ENCODE measurements at places on chromosomes 5 and 9.

DNA sequence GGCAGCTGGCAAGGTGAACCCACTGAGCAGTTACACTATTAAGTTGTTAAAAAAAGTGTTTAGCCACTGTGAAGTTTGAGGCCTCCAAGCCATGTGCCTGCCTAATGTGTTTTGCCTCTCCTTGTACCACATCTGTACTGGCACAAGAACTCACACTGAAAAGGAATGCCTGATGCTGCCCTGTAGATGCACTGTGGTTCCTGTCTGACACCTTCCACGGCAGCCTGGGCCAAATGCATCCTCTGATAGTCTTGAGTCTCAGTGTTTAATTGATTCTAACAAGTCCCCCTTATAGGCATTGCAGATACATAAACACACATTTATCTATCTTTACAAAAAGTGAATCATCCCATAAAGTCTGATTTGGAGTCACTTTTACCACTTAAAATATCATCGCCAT is 169.9 kb downstream of the TTC39B start:
- DNase-seq: no peak

DNA sequence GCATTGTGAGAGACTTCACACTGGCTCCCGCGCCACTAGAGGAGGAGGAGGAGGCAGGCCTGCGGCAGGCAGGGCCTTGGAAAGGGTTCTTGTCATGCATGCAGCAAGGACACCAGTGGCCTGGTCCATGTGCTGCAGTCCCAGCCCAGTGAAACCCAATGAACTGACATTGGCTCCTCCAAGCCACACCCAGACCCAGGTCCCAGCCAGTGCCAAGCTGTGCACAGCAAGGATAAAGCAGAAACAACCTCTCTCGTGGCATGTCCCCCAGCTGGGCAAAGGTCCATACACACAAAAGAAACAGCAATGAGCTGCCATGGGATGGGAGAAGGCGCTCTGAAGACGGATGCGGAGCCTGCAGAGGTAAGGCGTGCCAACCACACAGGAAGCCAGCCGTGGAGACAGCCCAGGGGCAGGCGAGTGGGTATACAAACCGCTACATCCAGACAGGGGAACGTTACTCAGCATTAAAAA is 89.2 kb downstream of the SEMA4D start:
- no peak for DNase-seq

DNA sequence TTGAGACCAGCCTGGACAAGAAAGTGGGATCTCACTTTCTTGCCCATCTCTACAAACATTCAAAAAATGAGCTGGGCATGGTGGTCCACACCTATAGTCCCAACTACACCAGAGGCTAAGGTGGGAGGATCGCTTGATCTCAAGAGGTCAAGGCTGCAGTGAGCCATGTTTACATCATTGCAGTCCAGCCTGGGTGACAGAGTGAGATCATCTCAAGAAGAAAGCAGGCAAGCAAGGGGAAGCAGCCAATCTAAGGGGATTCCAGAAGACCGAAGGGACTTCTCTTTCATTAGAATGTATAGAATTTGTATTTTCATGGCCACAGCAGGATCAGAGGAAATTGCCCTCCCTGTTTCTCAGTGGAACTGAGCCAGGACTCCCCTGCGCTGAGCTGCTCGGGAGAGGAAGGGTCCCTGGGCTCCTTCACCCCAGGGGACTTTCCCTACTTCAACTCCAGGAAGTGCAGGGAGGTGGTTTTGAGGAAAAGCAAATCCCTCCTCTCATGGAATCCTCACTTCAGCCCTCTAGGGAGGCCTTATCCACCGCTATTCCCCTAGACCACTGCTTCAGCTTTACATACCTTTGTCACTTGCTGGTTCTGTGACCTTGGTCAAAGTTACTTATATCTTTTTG is 12.1 kb downstream of the WWC1 start:
- no peak for DNase-seq

DNA sequence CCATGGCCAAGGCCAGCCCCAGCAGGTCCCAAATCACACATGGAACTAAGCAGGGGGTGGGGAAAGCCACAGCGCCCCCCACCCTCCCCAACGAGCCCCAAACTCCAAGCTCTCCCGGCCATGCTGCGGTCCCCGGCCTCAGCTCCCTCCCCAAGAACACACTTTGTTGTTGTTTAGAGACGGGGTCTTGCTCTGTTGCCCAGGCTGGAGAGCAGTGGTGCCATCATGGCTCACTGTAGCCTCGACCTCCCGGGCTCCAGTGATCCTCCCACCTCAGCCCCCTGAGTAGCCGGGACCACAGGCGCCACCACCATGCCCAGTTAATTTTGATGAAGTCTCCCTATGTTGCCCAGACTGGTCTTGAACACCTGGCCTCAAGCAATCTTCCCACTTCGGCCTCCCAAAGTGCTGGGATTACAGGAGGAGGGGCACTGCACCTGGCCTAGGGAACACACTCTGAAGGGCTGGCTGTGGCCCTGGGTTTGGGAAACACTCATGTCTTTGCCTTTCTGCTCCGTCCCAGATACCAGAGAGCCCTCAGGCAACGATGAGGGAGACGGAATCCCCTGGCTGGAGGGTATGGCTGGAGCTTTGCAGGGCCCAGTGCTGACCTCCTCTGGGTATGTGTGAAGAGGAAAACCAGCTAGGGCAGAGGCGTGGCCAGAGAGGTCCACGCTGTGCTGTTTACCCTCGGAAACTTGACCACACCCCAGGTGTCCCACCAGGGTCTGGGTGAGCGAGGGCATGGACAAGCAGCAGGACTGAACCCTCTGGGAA is 53.2 kb upstream of the UBAC1 start:
- DNase-seq: no peak

DNA sequence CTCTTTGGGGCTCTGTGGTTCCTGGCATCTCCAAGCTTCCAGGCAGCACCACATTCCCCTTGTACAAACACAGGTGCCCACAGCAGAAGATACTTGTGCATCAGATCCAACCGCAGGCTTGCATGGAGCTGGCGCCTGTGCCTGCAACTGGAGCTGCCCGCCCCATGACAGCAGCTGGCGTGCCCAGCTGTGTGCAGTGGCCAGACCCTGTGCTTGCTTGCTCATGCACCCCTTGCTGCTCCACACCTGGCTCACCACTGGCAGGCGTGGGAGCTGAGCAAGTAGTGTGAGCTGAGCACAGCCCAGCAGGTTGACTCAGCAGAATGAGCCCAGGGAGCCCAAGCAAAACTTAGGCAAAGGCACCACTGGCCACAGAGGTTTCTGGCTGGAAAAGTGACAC is 84.4 kb upstream of the STARD4 start:
- no peak for DNase-seq

GRCh38 chr5:158354958-158355357 is 496.0 kb upstream of the CLINT1 start:
- DNase-seq: no peak

- DNase-seq: no peak
Measured at GRCh38 chr5:116492016-116492623, 82.5 kb downstream of the SEMA6A start.

DNA sequence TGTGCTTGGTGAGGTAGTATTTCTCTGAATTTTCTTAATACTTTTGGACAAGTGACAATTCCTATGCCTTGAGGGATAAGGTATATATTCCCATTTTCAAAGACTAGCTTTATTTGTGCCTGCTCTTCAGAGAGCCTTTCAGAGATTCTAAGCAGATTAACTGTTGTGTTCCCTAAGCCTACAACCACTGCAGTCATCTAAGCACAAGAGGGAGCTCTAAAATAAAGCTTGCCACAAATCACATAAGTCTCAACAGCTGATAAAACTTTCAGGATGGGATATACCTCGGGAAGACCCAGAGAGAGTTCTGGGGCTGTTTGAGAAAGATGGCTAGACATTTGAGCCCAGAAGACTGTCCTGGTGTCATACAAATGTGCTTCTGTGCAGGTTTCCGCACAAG is 157.3 kb downstream of the CYLC2 start:
- DNase-seq: peak; percentile 49

DNA sequence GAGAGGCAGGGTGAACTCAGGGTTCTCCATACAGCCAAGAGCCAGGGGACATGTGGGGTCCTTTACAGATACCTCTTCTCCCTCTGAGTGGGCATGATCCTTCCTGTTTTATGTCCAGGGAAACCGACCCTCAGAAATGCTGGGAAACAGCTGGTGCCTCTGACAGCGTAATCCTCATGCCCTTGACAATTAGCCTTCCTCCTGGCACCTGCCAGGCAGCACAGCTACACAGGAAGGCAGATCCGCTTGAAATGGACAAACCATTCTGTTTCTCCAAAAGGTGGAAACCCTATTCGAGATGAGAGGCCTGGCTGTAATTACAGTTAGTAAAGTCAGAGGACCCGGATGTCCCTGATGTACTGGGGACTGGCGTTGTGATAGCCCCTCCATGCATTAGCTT is 7.2 kb downstream of the ERGIC1 start:
- peak; percentile 92 for DNase-seq

DNA sequence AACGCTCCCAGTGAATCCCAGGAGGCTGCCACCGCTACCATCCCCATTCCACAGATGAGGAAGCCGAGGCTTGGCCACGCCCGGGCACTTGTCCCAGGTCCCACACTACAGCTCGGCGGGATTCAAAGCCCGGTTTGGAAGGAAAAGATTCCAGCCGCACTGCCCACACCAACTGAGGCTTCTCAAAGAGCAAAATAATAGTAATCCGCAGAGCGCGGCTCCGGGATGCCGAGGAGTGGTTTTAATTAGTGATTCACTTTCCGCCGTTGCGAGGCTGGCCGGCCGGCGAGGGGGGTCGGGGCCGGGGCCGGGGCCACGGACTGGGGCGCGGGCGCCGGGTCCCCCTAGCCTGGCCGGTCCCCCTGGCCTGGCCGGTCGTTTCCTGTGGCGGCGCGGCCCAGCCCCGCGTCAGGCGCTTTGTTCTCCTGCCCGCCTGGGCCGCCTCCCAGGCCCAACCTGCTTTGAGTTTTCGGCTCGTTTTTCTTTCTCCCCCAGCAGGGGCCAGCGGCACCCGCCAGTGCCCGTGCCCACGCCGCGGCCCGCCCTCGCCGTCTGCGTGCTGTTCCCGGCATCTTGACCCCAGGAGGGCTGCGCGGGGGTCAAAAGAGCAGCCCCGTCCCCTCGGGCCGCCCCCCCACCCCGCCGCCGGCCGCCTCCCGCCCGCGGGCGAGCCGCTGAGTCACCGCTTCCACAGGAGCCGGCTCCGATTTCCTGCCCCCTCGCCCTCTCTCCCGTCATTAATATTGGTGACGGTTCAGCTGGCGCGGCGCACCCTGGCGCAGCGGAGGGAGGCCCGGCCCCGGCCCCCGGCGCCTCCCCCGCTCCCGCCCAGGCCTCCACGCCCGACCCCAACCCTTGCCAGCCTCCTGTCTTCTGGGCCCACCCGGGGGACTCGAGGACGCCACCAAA is 31.2 kb downstream of the FGF18 start:
- no peak for DNase-seq

DNA sequence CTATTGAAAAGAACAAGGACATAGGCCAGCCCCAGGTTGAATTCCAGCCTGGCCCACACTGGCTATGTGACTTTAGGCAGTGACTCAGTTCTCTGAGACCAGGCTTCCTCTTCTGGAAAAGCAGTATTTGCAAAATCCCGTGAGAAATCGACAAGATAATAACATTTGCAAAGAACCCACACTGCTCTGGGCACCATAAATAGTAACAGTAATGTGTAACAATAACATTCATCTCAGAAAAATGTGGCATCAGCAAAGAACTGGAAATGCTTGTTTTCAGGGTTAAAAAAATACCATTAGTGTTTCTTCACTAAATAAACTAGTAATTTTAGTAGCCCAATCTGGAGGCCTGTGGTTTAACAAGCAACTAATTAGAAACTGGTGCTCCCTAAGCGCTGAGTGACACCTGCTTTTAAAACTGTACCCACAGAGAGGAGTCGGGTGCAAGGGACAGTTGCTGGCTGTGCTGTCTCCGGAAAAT is 148.4 kb downstream of the TTLL11 start:
- DNase-seq: no peak

DNA sequence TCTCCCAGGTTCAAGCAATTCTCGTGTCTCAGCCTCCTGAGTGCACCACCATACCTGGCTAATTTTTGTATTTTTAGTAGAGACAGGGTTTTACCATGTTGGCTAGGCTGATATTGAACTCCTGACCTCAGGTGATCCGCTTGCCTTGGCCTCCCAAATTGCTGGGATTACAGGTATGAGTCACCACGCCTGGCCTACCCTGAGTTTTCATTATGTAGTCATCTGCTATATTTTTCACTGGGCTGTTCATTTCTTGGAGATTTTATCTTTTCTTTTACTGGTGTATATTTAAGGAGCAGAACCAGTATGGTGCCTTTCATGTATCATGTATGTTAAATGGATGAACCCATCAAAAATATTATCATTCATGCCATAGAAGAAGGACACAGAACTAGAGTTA is 377.0 kb upstream of the ACTBL2 start:
- no peak for DNase-seq

DNA sequence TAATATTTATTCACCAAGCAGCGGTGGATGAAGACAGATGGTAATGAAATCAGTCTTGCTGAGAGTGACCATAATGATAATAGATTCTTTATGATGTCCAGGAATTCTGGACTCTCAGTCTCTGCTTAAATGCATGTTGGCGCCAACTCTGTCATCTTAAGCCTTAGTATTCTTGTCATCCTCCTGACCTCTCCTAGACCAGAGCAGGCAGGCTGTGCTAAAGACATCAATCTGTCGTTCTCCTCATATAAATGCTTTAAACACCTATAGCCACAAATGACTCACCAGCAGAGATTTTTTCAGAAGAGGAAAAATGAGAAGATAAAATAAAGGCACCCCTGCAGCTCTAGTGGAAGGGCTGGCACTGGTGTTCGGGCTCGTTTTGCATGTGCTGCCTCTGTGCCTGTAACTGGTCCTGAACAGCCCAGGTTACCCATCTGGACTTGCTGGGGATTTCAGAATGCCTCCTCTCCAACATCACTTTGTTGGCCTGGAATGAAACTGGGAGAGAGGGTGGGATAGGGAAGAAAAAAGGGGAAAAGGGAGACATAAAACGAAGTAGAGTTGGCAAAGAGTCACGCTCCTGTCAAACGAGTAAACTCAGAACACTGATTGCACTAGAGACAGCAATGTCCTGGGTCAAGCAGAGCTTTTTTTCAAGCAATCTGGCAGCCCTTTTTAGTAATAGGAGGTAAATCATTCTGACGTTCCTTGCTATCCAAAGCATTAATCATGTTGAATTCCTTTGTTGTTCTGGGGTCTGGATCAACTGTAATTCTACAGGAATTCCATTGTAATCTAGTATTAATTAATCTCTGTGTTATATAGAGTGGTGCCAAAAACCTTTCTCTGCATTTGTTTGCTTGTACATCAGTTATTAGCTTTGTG is 195.5 kb upstream of the CLINT1 start:
- DNase-seq: no peak

- no peak for DNase-seq
Measured at GRCh38 chr5:66929995-66930394, 266.6 kb downstream of the CD180 start.
